ENCODE measurements at places on chromosomes 6 and 20.

- DNase-seq: no peak
These were observed 272.0 kb downstream of the SMOC2 start for GRCh38 chr6:168712993-168713392.

GRCh38 chr6:29509239-29509638, 21.5 kb upstream of the MAS1L start:
- no peak for DNase-seq

GRCh38 chr20:5215672-5216304, 89.0 kb downstream of the CDS2 start:
- no peak for DNase-seq

- DNase-seq: no peak
These were observed 74.4 kb downstream of the NOL4L start for GRCh38 chr20:32510601-32511357.

DNA sequence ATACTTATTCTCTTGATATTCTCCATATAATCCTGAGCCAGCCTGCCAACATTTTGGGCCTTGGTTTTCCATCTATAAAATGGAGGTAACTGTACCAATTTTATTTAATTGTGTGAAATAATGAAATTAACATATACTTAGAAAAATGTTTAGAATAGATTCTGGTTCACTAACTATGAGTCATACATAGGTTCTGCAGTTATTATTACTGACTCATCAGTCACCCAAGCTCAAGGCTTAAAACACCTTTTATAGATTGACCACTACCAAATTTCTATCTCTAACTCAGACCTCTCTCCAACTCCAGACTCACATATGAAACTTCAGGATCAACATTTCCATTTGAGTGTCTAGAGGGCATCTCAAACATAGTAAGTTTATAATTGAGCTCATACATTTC, 1277.2 kb upstream of the GJE1 start:
- no peak for DNase-seq

DNA sequence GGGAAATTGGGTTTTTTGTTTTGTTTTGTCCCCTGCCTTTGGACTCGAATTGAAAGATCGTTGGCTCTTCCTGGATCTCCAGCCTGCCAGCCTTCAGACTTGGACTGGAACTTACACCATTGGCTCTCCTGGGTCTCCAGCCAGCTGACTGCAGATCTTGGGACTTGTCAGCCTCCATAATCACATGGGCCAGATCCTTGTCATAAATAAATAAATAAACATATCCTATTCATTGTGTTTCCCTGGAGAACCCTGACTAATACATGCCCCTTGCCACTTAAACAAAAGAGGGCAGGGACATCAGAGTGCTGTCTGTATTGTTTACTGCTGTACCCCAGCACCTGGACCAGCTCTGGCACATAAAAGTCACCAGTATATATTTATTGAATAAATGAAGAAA, 101.5 kb downstream of the CAP2 start:
- DNase-seq: no peak

DNA sequence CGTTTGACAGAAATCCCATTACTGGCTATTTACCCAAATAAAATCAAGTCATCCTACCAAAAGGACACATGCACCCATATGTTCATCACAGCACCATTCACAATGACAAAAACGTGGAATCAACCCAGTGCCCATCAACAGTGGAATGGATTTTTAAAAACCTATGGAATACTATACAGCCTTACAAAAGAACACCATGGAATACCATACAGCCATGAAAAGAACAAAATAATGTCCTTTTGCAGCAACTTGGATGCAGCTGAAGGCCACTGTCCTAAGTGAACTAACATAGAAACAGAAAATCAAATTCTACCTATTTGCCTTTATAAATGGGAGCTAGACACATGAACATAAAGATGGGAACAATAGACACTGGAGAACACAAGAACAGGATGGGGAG, 17.4 kb upstream of the IPCEF1 start:
- no peak for DNase-seq

DNA sequence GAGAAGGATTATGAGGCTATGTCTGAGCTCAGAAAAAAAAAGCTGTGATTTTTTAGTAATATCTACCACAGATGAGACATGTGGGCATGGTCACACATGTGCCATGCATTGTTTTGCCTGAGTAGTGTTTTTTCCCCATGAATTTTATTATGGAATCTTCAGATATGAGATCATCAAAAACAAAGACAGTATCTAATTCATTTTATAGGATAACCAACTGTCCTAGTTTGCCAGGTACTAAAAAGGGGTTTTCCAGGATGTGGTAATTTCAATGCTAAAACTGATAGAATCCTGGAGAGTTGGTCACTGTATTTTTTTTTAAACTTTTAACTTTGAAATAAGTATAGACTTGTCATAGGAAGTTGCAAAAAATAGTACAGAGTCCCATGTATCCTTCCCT, 127.4 kb upstream of the MAP3K7 start:
- no peak for DNase-seq

DNA sequence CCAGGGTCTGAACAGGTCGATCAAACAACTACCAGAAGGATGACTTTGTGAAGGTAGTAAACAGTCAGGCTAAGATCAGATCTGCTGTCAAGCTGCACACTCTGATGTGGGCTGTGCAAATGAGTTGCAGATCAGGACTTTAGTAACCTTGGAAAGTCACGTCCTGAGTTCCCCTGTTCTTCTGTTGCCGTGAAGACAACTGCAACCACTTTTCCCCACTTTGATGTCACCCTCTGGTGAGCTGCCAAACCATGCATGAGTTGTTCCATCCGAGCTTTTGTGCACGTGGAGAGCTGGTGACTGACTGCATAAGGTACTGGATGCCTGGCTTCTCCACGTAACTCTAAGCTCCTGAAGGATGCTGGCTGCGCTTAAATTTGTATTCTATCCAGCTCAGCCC, 111.0 kb downstream of the CD83 start:
- no peak for DNase-seq

Data from T follicular helper cell (primary cell).